ENCODE measurements at places on chromosomes 11 and 22.

- DNase-seq, result peak; percentile 26
Observed at GRCh38 chr11:65785319-65786007, 1.4 kb upstream of the OVOL1 start.

DNA sequence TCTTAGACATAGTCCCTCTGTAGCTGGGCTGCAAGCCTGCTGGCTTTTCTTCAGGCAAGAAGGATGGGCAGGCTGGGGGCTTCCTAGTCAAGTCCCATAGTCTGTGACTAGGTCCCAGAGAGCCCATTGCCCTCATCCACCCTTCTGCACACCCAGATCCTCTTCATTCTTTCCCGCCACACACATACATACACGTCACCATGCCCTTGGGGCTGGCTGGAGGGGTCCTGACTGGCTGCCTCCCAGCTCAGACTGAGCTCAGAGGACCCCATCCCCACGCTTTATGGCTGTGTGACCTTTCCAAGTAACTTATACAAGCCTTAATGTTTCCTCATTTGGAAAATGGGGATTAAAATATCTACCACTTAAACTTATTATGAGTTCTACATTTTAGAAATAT is 13.5 kb upstream of the PPFIBP2 start:
- DNase-seq, result no peak

GRCh38 chr11:117011541-117011898 is 86.7 kb downstream of the SIK3 start:
- no peak for DNase-seq

DNA sequence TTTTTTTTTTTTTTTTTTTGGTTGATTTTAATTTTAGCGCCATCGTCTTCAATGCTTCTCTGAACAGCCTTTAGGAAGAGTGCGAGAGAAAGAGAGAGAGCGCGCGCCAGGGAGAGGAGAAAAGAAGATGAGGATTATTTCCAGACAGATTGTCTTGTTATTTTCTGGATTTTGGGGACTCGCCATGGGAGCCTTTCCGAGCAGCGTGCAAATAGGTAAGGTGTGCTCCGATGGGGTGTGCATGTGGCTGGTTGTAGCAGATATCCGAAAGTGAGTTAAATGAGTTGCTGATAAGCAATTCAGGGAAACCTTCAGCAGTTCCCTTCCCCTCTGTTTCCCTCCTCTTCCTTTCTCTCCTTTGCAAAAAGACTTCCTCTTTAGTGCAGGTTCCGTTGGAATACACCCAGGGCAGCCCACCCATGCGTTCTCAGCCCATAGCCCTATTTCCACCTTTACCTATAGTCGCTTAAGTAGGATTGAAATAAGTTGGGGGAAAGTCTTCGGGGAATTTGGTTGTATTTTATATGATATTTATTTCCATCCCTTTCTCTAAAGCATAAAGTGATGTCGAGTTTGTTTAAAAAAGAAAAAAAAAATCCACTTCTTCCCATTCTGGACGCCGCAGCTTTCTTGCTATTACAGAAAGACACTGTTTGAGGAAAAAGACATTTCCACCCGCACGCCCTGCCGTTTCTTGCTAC is 1.1 kb downstream of the GRIA4 start:
- DNase-seq, result no peak

DNA sequence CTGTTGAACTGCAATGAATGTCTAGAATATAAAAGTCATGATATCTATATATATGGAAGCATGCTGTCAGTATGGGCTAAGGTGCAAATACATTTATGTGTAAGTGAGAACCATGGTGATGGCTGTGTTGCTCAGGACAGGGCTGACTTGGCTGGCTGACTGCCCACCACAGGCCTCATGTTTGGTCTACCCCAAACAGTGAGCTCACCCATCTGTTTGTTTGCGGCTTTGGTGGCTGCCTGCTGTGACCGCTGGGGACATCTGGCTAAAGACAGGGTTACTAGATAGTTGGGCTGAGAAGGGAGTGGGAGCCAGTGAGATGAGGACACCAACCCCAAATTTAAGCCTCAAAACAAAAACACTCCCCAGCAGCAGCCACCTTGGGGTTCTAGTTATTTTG is 6.3 kb downstream of the CD44 start:
- peak; percentile 71 for DNase-seq

DNA sequence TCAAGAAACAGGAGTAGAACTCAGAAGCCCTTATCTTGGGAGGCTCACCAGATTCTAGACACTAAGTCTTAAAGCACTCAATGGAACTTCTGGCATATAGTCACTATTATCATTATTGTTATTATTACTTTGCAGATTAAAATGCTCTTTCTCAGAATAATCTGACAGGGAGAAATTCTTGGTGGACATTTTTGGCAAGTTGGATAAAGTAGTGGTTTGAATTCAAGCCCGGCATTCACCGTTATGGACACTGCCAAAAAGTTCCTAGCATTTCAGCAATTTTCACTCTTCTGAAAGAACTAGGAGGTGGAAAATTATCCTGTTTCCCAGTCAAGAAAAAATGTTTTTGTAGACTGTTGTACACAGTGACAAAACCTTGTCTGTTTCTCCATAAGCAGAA is 179.6 kb upstream of the ISX start:
- no peak for DNase-seq

DNA sequence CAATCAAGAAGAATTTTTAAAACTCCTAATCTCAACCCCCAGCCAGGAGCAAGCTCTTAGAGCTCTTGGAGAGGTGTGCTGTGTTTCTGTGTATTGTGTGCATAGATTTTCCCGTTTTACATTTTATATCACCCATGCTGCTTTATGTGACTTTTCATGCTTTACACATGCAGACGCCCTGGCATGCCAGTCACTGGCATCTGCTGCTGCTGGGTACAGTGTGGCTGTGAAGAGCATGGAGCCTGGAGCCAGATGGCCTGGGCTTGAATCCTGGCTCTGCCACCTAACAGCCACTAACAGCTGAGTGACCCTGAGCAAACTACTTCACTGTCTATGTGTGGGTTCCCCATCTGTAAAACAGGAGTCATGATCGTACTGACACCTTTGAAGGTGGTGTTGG is 23.1 kb downstream of the POLR3H start:
- DNase-seq, result no peak

DNA sequence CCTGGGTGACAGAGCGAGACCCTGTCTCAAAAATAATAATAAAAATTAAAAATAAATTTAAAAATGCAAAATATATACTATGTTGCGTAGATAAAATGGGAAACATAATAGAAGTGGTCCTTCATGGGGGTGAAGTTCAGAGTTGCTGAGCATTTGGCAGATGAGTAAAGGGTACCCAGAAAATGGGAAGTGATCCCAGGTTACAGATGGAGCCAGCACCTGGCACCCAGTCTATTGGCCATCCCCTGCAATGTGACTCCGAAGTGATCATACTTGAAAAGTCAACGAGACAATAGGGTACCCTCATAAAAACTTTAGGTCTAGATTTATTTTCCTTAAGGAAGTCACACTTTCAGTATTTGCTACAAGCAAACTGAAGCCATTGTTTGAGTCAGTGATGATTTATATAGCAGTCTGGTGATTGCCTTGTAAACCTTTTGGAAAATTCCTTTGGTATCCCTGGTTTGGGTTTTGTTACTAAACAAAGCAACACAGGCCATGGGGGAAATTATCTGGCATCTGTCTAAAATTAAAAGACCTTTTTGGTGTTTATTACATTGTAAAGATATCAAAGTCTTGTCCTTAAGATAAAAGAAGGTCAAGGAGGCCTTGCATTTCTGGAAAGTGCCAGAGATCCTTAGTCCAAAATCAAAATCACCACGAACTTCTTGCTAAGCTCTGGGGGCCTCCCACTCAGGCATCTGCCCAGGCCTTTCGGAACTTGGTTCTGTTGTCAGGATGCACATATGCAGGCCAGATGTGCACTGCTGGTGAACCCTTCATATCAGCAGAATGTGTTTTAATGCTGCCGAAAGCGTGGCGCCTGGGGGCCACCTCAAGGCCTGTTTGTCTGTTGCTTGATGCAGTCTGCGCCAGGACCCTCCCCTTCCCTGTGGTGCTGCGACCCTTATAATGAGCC is 4.3 kb downstream of the SMARCB1 start:
- no peak for DNase-seq

DNA sequence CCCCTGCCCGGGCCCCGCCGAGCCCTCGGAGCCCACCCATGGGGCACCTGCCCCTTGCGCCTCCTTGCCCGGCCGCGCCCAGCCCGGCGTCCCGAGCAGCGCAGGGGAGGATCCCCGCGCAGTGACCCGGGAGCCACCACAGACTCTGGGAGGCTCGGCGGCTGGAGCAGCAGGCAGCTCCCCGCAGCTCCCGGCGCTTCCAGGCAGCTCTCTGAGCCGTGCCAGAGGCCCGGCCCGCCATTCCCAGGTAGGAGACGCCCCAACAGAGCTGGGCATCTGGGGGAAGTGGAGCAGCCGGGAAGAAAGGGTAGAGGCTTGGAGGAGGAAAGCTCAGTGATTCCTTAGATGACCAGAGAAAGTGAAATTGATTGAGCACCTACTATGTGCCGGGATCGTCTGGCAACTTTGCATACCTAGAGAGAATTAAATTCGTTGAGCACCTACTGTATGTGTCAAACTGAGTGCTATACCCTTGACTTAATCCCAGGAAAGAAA is 670 bp downstream of the RASD2 start:
- DNase-seq, result no peak

DNA sequence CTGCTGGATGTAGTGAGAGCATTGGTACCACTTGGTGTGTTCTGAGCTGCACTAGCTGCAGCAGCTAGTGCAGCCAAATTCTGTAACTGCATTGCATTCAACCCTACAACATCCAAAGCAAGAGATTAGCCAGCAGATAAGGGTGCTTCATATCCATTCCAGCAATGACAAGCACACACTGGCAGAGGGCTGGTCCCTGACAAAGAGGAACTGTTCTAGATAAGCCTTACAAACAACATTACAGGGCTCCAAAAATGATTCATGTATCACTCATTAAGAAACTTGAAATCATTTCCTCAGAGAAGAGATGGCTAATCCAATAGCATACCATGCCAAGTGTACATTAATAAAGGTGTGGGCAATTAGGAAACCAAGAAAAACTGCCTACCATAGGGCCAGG is 28.4 kb upstream of the RAPSN start:
- no peak for DNase-seq

DNA sequence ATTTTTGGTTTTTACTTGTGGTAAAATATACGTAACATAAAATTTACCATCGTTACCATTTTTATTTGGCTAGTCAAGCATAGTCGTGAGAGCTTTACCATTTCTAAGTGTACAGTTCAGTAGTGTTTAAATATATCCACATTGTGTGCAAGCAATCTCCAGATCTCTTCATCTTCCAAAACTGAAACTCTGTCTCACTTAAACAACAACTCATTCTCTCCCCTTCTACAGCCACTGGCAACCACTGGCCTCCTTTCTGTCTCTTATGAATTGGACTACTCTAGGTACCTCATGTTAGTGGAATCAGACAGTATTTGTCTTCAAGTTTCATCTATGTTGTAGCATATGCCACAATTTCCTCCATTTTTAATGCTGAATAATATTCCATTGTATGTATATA is 37.4 kb downstream of the SMC1B start:
- DNase-seq, result no peak

DNA sequence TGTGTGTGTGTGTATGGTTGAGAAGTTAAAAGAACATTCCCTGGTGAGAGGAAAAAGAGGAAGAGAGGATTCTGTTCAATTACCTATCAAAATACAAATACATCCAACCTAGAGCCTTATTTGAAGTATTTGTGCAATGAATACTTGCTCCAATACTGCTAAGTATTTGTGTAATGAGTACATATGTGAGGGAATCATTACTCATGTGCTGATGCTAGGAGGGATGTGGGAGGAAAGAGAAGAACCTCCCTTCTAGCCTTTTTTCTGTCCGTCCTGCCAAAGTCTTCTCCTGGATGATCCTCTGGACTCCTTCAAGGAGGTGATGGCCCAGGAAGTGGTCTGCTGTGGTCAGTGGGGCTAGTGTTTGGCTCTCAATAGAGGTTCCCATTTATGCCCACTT is 36.0 kb upstream of the ACCSL start:
- DNase-seq, result no peak

- DNase-seq, result no peak
Observed at GRCh38 chr22:41731609-41732008, 32.3 kb downstream of the MEI1 start.

DNA sequence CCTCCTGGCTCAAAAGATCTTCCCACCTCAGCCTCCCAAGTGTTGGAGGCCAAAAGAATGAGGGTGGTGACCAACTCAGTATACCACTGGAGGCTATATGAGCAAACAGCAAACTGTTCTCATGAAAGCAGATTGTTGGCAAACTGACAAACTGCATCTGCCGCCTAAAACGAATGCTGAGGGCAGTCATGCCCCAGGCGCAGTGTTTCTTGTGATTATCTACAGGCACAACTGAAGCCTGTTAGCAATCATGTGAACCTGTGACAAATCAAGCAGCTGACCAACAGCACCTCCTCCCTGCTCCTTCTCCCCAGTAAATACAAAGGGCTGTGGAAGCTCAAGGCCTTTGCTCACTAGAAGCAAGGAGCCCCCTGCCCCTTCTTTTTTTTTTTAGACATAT is 47.8 kb downstream of the BTBD10 start:
- DNase-seq, result no peak

- DNase-seq, result peak; percentile 72
Observed at GRCh38 chr11:45930031-45930794, 7.8 kb downstream of the LARGE2 start.

- no peak for DNase-seq
Observed at GRCh38 chr11:35174666-35175065, 35.7 kb downstream of the CD44 start.

- DNase-seq, result no peak
Observed at GRCh38 chr11:116929414-116930090, 92.1 kb upstream of the APOA1 start.

GRCh38 chr11:21769188-21769587 is 423.7 kb upstream of the ANO5 start:
- no peak for DNase-seq

GRCh38 chr11:47514825-47515647 is 37.9 kb downstream of the CELF1 start:
- DNase-seq, result no peak

DNA sequence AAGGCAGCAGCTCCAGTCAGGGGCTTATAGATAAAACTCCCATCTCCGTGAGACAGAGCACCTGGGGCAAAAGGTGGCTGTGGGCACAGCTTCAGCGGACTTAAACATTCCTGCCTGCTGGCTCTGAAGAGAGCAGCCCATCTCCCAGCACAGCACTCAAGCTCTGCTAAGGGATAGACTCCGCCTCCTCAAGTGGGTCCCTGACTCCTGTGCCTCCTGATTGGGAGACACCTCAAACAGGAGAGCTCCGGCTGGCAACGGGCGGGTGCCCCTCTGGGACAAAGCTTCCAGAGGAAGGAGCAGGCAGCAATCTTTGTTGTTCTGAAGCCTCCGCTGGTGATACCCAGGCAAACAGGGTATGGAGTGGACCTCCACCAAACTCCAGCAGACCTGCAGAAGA is 279.4 kb downstream of the LARGE1 start:
- DNase-seq, result no peak

- no peak for DNase-seq
Observed at GRCh38 chr11:78338138-78338537, 79.5 kb downstream of the GAB2 start.

GRCh38 chr22:29734838-29735237 is 15.0 kb downstream of the CABP7 start:
- no peak for DNase-seq

DNA sequence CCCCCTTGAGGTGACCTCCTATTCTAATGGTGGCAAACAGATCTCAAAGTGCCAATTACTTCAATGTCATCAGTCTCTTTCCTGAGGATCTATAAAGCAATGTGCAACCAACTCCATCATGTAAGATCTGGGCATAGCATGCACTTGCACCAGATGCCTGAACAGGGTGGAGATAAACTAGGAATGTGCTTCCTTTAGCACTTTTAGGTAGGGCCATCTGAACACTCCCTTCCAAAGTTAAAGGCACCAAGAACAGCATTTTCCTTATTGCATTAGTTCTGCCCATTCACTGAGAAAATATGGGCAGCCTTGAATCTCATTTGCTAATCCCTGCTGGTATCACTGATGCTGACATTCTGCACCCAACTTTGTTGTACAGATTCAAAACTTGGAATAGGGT is 112.0 kb downstream of the SGSM3 start:
- no peak for DNase-seq

Measured in CD4-positive, alpha-beta memory T cell (primary cell).